ENCODE measurements at places on chromosomes 3 and 15. TPM values are rescaled to one million over a fixed set of nuclear protein-coding genes. Genes with fewer than 3 reads are reported as not detected.

The TRIM71 gene
- not detected for total RNA-seq

The GOLGA6L1 gene
- total RNA-seq = not detected

The UQCRC1 gene
- total RNA-seq = 499 TPM

The GOLGA8H gene
- not detected for total RNA-seq

All from psoas muscle (tissue), 8 donors.